ENCODE measurements at places on chromosomes 2 and 18.

GRCh38 chr2:69089998-69090397, 77.0 kb downstream of the ANTXR1 start:
- no peak for DNase-seq

GRCh38 chr18:66124394-66124793, 373.6 kb downstream of the CDH7 start:
- no peak for DNase-seq

DNA sequence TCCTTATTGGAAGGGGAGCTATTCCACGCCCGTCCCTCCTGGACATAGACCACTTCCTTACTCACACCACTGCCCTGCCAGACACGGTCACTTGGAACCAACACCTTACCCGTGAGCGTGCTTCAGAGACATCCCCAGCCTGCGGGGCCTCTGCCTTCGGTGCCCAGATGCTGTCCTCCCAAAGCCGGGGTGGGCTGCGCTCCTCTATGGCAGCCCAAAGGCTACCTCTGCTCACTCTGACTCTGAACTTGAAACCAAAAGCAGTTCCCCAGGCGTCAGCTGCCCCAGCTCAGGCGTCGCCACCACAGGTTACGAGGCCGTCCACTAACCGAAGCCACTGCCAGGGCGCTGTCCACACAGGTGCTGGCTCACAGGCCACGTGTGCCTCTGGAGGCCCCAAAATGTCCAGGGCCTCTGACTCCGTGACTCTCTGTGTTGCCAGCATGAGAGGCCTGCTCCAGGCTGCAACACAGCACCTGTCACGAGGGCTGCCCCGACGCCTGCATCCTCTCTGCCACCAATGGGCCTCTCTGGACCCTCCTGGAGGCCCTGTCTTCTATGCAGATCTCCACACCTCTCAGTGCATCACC, 23.8 kb downstream of the HDAC4 start:
- no peak for DNase-seq

- peak; percentile 37 for DNase-seq
Measured at GRCh38 chr18:54983041-54983686, 23.9 kb upstream of the CCDC68 start.

- DNase-seq = no peak
Measured at GRCh38 chr2:69977186-69977585, 15.8 kb upstream of the ASPRV1 start.

DNA sequence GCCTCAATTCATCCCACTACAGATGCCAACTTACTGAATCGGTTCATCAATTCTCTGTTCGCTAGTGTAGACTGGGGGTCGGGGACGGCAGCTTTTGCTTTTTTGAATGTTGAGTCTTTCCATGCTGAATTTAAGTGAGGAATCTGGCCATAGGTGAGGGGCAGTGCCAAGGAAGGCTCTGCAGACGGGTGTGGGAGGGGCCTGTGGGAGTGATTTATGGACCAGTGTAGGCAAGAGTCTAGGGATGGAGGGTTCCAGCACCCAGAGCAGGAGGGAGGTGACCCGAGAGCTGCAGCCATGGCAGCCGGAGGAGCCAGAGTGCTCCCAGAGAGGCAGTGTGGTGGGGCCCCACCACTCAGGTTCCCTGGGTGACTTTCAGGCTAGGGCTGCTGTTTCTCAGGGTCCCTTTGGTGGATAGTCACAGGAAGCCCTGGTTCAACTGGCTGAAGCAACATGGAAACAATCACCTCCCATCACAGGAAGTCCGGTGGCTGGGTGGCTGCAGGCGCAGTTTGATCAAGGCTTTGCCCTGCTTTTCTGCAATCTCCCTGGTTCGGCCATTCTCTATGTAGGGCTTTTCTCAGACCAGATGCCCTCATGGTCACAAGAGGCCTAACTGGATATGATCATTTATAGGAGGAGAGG, 16.9 kb upstream of the TEX44 start:
- no peak for DNase-seq

DNA sequence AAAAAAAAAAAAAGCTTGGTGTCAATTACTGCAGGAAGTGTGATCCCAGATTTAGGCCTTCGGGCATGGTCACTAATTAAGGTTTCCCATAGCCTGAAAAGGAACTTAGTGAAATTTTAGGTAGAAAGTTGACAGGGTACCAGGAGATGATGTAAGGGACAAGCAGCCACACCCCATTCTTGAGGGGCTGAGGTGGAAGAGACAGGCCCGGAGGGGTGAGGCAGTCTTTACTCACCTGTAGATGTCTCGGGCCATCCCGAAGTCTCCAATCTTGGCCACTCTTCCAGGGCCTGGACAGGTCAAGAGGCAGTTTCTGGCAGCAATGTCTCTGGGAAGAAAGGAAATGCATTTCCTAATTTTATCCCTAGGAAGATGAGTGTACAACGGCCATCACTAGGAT, 94.3 kb downstream of the CLIP4 start:
- DNase-seq = no peak

DNA sequence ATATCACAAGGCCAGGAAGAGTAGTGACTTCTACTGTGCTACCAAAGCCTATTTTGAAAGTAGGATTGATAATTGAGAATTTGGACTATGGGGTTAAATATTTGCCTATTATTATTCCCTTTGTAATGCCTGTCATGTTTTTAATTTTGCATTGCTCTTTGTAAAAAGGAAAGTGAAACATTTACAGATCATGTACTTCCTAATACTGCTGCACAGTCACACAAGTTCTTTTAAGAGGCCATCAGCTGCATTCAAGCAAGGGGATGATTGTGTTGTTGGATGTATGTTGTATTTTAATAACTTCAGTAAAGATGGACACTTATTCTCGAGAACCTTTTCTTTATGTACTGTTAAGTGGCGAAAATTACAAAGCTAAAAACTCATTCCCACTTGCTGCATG, 70.1 kb downstream of the PLEKHA3 start:
- DNase-seq = no peak

DNA sequence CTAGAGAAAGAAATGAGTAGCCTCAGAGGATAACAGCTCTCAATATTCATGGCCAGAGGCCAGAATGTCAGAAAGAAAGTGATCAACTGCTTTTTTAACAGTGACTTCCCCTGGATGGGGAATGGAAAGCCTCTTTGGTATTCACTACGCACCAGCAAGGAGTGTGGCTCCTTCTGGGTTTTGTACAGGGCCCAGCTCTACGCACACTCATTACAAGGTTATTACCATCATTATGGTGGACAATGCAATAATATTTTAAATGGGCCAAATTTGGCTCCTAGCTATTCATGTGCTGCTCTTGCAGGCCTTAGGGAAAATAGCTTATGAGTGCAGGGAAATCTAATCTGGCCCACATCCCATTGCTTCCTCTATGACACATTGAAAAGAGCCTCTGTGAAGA, 1149.5 kb upstream of the FANCL start:
- no peak for DNase-seq

DNA sequence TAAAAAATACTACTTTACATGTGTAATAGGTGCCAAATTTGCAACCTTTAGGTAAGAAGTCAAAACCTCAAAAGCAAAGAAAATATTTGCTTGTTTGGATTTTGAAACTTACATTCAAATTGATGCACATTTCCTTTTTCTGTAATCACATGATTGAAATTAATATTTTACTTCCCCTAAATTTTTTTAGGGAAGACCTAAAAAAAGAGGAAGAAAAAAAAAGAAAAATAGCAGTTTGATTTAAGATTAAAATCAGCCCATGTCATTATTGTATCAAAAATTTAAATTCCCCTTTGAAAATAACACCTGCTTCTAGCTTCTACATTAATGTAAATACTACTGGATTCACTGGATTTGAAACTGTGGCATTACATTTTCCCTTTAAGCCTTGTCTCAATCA, 68.2 kb upstream of the STON1 start:
- no peak for DNase-seq

GRCh38 chr2:222869252-222869560, 8.4 kb downstream of the ACSL3 start:
- DNase-seq = no peak

DNA sequence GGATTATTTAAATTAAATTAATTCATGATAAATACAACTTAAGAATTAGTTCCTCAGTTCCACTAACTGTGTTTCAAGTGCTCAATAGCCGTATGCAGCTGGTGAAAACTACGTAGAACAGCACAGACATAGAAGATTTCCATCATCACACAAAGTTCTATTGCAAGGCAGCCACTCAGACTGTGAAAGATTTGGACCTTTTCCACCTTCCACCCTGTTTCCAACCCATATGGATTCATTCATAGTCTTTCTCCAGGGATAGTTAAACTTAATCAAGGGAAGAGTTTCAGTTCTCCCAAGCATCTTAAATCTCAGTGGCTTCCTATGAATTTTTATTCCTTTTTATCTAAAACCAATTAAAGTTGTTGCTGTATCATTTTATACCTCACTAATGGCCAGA, 2030.8 kb downstream of the SUCLG1 start:
- no peak for DNase-seq

DNA sequence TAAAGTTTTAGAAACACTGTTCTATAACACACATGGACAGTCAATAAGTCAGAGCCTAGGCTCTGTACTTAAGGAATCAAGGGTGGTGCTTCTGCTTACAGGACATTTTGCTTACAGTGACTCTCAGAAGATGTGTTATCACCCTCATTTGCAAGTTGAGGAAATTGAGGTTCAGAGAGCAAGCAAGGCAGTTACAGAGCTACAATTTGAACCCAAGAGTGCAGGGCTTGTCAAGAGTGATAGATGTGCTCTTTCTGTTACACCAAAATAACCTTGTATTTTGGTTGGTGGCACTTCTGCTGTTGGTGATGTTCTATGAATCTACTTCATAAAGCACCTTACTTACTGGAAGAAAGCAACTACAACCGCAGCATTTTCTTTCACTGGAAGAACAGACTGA, 170.2 kb downstream of the THADA start:
- no peak for DNase-seq

Data from CD4-positive, alpha-beta T cell treated with Interleukin-15 for 4 hours (primary cell).